ENCODE measurements at places on chromosomes 3 and 15. TPM values are rescaled to one million over a fixed set of nuclear protein-coding genes. Genes with fewer than 3 reads are reported as not detected.

DNA sequence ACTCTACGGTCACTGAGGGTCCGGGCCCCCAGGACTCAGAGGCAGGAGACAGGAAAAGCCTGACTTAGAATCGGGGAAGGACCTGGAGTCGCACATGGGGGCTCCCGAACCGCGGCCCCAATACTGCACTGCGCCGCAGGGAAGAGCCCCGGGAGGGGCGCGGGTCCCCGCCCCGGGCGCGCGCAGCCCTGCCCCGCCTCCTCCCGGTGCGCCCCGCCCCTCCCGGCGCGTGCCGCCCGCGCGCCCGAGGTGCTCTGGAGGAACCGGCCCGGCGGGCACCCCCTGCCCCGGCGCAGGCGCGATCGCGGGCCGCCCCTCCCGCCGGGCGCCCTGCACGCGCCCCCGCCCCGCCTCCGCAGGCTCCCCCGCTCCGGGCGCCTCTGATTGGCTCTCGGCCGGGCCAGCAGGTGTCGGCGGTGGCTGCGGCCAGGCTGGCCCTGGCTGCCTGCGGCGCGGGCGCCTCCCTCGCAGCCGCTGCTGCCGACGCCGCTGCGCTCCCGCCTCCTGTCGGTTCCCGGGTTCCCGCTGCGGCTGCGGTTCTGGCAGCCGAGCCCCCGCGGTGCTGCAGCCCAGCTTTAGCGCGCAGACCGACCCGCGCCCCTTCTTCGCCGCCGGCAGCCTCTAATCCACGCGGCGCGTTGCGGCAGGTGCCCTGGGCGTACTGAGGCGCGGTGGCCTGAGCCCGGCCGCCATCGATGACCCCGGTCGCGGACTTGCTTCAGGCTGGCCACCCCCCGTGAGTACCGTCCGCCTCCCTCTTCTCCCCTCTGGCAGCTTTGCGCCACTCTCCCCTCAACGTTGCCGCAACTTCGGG is at the start of gene MYRIP:
Gene MYRIP, plus strand, starts transcription at position 429 of the 814 bp plus-strand sequence. CDS start 91,208 bp downstream, outside the sequence.
- DNase-seq = no peak

GRCh38 chr3:134381831-134382442 is 7.7 kb upstream of the AMOTL2 start:
- no peak for DNase-seq

The ITPKA gene
- total RNA-seq = 5.0 TPM

The GP9 gene
- total RNA-seq = not detected

DNA sequence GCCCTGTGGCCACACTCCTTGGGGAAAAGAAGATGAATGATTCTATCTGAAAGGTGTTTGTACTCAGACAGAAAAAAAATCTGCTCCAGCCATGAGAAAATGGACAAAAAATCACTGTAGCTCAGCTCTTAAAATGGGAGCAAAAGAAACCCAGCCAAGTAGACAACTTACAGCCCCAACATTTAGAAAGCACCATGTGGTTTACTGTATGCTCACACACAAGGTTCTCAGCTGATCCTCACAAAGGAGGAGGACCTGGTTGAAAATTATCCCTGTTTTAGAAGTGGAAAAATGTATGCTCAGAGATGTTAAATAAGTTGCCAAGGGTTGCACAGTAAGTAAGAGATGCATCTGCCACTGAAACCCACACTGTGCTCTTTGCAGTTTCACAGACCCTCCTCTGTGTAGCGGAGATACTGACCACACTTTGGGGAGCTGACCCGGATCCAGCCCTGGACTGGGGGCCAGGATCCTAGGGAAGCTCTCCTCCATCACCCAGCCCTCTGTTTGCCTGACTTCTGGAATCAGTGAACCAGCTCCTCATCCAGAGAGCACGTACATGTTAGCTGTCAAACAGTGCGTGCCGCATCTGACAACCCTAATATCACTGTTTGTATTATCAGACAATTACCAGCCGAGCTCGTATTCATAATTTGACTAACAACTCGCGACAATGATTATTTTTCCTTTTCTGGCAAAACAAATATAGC is 32.7 kb upstream of the TPRG1 start:
- no peak for DNase-seq

- no peak for DNase-seq
Measured at GRCh38 chr15:52714968-52715367, 35.8 kb upstream of the ATOSA start.

The SPSB4 gene
- total RNA-seq = 0.53 TPM

GRCh38 chr3:137259701-137260100 is 301.9 kb downstream of the IL20RB start:
- no peak for DNase-seq

- DNase-seq = peak; percentile 37
Measured at GRCh38 chr3:178950676-178951075, 120.9 kb downstream of the ZMAT3 start.

The CLRN1 gene
- total RNA-seq = not detected

GRCh38 chr15:68599560-68600071 is 20.8 kb downstream of the CORO2B start:
- DNase-seq = no peak

The PLA2G4B gene
- 0.48 TPM for total RNA-seq

The TNFAIP8L3 gene
- 19.1 TPM for total RNA-seq

- no peak for DNase-seq
Measured at GRCh38 chr3:71930056-71930991, 145.4 kb upstream of the PROK2 start.

The CILP gene
- 0.12 TPM for total RNA-seq

The PTPRG gene
- 30.5 TPM for total RNA-seq

GRCh38 chr3:14663396-14664135 is 11.4 kb upstream of the C3orf20 start:
- no peak for DNase-seq

The PRSS50 gene
- not detected for total RNA-seq

DNA sequence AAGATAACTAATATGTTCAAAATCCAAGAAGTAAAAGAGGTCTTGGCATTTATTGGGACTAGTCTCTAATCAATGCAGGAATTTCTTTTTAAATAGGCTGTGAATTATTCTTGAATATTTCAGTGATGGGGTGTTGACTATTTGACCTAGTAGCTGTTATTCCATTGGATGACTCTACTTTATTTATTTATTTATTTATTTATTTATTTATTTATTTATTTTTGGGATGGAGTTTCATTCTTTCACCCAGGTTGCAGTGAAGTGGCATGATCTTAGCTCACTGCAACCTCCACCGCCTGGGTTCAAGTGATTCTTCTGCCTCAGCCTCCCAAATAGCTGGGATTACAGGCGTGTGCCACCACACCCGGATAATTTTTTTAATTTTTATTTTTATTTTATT is 1227.8 kb downstream of the ZPLD1 start:
- DNase-seq = no peak

DNA sequence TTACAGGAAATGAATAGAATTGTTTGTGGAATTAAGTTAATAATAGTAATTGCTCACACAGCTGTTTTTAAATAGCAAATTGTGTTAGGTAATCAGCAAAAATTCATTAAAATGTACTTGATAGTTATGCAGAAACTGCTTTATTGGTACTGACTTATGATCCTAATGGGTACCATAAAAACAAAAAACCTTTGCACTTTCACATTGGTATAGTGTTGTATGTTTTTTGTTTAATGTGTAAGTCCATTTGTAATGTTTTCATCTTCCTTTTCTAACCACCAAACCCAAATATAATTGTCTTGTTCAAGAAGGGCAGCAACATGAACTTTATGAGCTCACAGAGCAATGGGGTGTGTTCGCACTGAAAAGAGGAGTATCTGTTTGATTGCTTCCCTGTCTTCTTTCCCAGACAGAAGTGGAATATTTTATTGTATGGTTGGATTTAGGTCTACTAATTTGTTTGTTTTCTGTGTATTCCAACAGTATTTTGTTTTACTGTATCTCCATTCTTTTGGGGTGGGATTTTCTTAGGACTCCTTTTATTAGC is 135.8 kb downstream of the TCF12 start:
- no peak for DNase-seq

DNA sequence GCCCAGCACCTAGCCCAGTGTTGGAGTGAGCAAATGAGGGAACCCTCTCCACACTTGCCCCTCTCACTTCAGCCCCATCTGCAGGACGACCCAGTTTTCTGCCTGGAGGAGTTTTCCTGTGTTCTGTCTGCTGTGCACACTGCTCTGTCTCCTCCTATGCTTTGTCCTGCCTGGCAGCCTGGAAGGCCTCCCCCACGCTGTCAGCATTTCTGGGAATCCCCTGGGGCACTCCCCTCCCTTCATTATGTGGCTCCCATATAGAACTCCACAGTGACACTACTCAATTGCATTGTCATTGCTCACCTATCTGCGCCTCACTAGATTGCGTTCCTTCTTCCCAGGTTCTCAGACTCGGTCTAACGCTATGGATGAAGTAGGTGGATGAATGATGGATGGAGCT is 13.9 kb downstream of the CLSTN2 start:
- no peak for DNase-seq
